Stimulated activated CD4-positive, alpha-beta T cell treated with anti-CD3 and anti-CD28 coated beads, Interleukin-1b, Interleukin-23, amount 100 ng/mL, for 48 hours (primary cell): ENCODE measurements at places on chromosomes 16 and 17.
A peak's percentile ranks its signal among the peaks of the same experiment; 100 is the strongest.

- no peak for DNase-seq
These were observed 29.0 kb downstream of the RMI2 start for GRCh38 chr16:11374255-11374654.

DNA sequence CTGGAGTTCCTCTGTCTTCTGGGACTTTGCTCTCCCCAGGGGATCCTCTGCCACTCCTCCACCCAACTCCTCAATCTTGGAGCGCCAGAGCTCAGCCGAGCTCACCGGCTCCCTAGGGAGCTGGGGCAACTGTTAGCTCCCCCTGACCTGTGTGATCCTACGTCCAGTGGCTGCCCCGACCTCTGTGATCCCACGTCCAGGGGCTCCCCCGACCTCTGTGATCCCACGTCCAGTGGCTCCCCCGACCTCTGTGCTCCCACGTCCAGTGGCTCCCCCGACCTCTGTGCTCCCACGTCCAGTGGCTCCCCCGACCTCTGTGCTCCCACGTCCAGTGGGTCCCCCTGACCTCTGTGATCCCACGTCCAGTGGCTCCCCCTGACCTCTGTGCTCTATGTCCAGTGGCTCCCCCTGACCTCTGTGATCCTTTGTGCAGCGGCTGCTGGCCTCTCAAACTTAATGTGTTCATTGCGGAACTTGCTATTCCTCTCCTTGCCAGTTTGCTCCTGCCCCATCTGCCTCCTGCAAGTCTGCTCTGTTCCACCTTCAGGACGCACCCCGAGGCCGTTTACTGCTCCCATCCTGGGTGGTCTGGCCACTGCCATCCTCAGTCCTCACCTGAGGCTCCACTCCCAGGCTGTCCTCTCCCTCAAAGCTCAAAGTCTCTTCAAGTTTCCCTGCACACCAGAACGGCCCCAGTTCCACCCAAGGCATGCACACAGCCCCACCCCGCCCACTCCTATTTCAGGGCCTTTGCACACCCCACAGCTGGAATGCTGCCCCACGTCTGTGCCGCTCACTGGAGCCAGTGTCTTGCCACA is 2.8 kb downstream of the VPS9D1 start:
- no peak for DNase-seq

- DNase-seq = no peak
These were observed 30.6 kb upstream of the MMD start for GRCh38 chr17:55452139-55452790.

DNA sequence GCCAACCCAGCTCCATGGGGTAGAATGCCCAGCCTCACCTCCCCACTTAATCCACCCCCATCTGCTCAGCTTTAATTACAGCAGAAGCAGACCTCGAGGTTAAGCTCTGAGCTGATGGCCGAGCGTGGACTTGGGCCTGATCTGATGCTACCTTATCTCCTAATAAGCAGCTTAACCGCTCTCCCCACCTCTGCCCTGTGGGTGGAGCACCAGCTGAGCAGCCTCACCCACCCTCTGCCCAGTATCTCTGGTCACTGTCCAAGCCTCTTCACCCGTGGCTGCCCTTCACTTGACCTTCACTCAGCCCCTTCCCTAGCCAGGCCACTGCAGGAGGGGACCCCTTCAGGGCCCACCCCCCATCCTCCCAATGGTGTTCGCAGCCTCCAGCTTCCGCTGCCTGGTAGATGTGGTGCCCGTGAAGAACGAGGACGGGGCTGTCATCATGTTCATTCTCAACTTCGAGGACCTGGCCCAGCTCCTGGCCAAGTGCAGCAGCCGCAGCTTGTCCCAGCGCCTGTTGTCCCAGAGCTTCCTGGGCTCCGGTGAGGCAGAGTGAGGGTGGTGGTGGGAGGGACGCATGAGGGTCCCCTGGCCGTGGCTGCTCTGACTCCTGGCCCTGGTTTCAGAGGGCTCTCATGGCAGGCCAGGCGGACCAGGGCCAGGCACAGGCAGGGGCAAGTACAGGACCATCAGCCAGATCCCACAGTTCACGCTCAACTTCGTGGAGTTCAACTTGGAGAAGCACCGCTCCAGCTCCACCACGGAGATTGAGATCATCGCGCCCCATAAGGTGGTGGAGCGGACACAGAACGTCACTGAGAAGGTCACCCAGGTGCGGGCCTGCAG is 6.8 kb downstream of the KCNH6 start:
- no peak for DNase-seq

- DNase-seq = no peak
These were observed 105.1 kb upstream of the TNRC6C start for GRCh38 chr17:77853191-77853977.

- DNase-seq = no peak
These were observed 42.5 kb downstream of the GPT2 start for GRCh38 chr16:46926470-46927225.

DNA sequence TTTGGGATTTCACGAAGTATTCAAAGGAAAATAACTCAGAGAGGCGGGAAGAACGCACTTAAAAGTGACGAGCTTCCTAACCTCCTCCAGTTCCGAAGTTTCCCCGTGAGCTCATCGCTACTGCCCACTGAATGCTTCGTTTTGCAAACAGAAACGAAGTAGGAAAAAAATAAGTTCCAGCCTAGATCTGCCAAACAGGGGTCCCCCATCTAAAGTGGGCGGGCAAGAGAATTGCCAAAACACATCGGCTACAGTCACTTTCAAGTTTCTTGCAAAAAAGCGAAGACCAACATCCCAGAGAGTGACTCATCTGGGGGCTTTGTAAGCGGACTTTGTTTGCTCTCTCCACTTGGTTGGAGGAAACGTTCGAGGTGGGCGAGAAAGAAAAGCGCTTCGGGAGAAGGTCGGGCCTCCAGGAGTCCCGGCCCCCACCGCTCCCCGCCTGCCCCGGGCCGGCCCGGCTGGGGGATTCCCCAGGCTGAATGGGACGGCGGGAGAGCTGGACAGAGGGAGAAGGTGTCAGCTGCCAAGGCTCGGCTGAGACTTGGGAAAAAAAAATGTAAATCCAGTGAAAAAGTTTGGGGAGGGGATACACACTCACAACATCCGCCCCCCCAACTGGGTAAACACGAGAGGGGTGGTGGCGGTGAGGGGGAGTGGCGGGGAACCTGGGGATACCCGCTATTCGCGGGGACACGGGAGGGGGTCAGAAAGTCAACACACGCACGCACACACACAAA is 1.0 kb downstream of the VEZF1 start:
- DNase-seq = peak; percentile 39

- DNase-seq = peak; percentile 44
These were observed 1.3 kb downstream of the NLRC5 start for GRCh38 chr16:56990407-56991286.

GRCh38 chr16:88524973-88525662 is 45.1 kb upstream of the ZC3H18 start:
- DNase-seq = no peak

GRCh38 chr16:47162670-47163420 is 19.1 kb upstream of the NETO2 start:
- no peak for DNase-seq

DNA sequence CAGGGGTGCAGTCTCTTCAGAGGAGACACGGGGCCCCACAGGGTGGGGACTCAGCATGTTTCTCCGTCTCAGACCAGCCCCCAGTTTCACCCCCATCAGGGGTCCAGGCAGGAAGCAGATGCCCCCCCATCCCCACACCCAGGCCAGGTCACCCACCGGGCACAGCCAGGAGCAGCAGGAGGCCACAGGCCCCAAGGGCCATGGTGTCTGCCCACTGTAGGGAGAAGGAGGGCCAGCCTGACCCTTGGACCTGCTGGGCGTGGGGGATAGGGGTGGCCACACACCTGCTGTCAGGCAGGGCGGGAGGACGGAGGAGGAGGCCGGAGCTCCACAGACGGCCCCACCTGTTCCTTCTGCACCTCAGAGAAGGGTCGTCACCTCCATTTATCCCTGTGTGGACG is at the start of gene TPSG1:
Gene TPSG1 (minus strand): TSS at position 218 of the 401 bp plus-strand sequence. CDS start 16 bp downstream, at position 202.
- DNase-seq = no peak

DNA sequence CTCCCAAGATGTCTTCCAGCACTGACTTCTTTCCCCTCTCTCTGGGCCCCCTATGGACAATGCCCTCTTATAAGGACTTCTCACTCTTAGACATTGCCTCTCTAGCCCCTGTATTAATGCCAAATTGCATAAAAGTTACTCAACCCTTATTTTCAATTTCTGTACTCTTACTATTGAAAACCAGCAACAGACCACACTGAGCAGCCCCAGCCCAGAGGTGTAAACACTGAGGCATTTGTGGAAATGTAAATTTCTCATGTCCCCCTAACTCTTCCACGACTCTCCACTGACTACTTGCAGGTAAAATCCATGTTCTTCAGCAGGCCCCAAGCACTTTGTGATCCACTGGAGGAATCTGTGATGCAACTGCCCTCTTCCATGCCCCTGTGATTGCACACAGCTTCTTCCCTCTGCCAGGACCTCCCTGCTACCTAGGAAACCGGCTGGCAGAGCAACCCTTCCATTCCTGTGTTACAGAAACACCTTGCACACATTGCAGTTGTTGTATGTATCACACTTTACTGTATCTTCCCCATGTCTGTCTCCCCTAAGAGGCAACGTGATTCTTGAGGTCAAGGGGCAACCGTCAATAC is 4.4 kb downstream of the N4BP1 start:
- no peak for DNase-seq

DNA sequence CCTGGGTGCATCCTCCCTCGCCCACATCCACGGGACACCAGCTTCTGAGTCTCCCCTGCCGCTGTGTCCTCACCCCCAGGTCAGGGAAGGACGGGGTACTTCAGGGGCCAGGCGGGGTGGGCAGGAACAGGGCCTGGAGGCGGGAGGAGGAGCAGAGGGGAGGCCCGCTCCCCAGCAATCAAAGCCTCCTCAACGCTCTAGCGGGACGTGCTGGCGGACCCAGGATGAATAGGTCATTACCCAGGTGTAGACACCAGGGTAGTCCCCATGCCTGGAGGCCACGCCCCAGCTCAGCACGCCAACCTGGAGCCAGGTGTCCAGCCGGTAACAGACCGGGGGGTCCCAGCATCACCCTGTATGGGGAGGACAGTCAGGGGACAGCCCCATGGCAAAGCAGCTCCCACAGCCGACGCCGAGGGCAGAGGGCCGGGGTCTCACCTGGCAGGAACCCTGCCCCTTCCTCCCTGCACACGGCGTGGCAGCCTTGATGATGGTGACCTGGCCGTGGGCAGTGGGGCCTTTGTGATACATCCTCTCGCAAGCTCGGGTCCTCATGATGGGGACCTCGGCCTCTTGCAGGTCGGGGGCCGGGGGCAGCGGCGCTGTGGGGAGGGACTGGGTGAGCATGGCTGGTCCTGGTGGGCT is 24.2 kb downstream of the TPSD1 start:
- no peak for DNase-seq

DNA sequence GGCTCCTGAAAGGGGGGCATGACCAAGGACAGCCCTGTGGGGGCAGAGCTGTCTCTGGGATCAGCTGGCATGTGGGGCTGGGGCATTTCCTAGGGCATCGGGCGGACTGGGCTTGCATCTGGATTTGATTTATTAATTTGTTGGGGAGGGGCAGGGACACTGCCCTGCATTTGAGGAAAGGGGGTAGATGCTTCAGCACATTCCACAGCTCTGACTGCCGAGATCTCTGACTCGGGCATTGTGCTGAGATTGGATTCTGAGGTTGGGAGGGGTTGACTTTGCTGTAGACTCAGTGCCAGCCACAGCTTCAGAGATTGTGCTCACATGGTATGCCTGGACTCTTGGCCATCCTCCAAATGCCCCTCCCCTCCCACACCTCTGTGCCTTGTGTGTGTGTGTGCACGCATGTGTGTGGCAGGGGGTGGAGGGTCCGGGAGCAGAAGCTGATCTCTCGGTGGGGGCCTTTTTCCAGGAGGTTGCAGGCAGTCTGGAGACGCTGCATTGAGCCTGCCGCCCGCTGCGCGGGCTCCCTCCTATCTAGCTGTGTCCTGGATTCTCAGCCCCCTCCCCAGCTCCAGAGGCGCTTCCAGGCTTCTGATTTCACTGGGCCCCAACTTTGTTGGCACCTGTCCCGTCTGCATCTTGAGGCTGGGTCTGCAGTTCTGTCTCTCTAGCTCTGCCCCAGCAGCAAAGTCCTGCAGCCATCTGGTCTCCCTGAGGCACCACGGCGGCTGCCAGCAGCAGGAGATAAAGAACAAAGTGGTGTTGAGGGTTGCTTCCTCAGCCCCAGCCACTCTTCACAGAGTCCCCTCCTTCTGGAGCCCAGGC is 14.9 kb downstream of the IGFBP4 start:
- no peak for DNase-seq

GRCh38 chr17:29115961-29116803 is 64.0 kb downstream of the MYO18A start:
- DNase-seq = peak; percentile 60

DNA sequence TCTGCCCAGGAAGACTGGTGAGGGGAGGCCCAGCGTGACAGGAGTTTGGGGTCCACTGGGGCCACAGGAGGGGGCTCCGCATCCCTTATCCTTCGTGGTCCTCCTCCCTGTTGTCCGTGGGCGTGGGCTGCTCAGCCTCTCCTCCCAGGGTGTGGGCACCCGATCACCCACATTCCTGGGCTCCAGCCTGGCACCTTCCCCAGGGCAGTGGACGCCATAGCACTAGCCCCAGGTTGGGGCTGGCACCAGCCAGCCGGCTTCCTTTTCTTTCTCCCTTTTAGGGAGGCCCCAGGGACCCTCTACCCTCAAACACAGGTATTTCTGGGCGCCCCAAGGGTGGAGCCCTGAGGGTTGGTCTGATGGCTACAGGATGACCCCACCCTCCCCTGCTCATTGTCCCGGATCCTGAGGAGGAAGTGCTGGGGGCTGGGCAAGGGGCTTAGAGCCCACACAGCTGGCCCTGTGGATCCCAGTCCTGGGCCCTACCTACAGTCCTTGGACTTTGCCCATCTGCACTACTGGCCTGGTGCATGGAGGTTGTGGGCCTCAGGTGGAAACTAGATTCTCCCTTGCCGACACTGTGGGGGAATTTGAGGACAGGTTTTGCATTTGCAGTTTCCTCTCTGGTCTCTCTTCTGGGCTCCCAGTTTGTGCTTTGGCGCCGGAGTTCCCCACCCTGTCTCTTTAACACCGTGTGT is 1.1 kb downstream of the KIF1C start:
- no peak for DNase-seq

DNA sequence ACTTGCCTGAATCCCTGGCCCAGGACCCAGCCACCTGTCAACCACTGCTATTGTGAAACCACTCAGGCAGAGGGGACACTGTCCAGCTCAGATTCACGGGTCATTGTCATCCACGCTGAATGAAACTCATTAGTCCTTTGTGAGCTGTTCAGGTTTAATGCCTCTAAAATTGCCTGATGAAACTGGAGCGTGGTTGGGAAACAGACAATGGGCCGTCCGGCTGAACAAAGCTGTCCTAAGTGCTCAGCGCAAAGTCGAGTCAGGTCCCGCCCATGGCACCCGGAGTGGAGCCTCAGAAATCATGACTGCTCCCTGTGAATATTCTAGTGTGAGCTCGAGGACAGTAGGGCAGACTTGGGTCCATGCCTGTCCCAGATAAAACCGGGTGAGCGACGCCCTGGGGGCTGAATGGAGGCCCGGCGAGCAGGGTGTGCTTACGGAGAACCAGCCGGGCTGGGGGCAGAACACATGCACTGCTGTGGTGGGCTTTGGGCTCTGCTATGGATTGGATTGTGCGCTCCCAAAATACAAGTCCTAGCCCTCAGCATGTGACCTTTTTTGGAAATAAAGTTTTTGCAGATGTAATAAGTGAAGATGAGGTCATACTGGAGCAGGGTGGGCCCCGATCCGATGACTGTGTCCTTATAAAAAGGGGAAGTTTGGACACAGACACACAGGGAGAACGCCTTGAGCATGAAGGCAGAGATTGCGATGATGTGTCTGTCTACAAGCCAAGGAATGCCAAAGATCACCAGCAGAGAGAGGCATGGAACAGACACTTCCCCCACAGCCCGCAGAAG is 12.9 kb upstream of the CMIP start:
- no peak for DNase-seq
